ENCODE measurements at places on chromosomes 3 and 15.

- no peak for DNase-seq
Measured at GRCh38 chr3:133414021-133414392, 14.2 kb downstream of the BFSP2 start.

- no peak for DNase-seq
Measured at GRCh38 chr3:171768986-171769385, 41.3 kb downstream of the PLD1 start.

- DNase-seq, result peak; percentile 31
Measured at GRCh38 chr3:56303487-56303886, 164.8 kb downstream of the ERC2 start.

- peak; percentile 52 for DNase-seq
Measured at GRCh38 chr3:38960953-38961622, 90.7 kb downstream of the SCN11A start.

DNA sequence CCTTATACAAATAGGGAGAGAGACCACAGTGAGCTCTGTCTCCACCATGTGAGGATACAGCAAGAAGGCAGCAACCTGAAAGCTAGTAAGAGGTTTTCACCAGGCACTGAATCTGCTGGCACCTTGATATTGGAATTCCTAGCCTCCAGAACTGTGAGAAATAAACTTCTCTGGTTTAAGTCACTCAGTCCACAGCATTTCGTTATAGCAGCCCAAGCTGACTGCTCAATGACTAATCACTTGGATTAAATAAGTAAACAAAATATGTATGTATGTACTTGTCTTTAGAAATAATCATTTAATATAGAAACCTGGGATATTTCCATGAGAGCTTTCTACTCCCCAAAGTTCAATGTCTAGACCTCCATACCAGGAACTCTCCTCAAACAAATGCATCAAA is 162.0 kb downstream of the IMPG2 start:
- no peak for DNase-seq

DNA sequence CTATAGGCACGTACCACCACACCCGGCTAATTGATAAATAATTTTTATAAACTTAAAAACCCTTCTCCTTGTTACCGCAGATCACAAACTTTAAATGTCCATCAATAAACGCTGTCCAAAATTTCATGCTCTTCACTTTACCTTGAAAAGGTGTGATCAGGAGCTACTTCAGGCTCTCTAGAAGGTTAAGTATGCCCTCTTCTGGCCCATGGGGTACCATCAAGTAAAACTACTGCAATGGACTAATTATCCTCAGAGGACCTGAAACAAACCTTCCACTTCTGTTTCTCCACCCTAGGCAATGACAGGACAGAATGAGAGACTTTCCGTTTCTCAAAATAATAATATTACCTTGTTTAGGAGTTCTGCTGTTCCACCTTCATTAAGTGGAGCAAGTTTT is 9.2 kb downstream of the LZTFL1 start:
- DNase-seq, result peak; percentile 8

DNA sequence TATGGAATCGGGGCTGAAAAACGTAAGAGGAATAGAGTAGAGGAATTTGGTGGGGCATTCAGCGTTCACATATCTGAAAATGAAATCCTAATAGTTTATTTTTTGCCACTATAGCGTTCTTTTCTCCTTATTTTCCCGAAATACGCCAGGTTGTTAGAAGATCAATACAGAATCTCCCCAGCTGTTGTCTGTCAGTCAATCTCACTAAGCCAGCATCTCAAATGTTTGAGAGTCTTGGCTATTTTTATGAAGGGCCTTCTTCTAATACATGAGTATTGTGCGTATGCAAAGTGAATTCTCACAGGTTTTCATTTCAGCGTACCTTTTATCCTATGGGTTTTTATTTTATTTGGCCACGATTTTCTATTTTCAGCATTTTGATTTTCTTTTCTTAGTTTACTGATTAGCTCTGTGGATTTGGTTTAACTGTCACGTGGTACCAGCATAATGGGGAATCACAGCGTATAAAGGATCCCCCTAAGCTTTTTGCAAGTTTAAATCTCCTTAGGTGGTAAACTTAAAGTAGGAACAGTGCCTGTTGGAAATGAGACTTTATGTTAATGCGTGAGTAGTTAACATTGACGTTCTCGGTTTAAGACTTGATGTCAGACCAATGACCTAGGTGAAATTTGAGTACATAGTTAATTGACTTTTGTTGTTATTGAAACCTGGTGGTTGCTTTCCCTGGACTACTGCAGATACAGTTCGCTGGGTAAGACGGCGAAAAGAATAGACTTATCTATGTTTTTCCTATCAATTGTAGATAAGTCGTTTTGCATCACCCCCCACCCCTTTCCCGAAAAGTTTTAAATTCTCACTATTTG is 1.3 kb downstream of the FXR1 start:
- DNase-seq, result no peak

DNA sequence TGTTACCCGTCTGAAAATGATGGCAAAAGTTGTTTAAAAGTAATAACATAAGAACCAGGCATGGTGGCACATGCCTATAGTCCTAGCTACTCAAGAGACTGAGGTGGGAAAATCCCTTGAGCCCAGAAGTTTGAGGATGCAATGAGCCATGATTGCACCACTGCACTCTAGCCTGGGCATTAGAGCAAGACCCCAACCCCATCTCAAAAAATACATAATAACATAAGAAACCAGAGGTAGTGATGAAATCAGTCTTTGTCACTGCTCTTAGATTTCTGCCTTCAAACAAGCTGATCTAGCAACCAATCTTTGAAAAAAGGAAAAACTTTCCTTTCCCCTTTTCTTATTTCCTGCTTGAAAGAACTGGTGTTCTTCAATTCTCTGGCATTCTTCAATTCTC is 71.3 kb downstream of the TMCC1 start:
- no peak for DNase-seq

GRCh38 chr3:32435911-32436815 is 44.5 kb downstream of the CMTM7 start:
- no peak for DNase-seq

DNA sequence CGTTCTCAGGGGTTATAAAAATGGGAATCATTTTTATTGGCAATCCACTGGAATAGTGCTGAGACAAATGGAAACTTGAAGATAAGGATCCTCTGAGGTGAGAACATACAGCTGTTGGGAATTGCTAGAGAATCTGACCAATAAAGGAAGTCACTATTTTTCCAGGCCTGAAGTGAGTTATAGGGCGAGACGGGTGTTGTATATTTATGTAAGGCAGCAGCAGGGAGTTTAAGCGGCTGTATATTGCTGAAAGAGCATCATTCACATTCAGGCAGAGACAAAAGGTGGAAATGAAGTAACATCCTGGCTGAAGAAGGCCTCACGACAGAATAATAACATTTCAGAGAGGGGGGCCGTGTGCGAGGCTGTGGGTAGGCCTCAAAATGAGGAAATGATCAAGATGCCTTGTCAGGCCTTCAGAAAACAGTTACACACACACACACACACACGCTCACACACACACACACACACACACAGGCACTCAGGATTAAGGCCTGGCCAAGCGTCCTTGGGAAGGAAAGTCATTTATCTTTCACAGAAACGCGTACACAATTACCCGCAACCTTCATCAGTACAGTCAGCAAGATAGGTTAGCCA is 964.9 kb upstream of the NR2F2 start:
- peak; percentile 78 for DNase-seq

DNA sequence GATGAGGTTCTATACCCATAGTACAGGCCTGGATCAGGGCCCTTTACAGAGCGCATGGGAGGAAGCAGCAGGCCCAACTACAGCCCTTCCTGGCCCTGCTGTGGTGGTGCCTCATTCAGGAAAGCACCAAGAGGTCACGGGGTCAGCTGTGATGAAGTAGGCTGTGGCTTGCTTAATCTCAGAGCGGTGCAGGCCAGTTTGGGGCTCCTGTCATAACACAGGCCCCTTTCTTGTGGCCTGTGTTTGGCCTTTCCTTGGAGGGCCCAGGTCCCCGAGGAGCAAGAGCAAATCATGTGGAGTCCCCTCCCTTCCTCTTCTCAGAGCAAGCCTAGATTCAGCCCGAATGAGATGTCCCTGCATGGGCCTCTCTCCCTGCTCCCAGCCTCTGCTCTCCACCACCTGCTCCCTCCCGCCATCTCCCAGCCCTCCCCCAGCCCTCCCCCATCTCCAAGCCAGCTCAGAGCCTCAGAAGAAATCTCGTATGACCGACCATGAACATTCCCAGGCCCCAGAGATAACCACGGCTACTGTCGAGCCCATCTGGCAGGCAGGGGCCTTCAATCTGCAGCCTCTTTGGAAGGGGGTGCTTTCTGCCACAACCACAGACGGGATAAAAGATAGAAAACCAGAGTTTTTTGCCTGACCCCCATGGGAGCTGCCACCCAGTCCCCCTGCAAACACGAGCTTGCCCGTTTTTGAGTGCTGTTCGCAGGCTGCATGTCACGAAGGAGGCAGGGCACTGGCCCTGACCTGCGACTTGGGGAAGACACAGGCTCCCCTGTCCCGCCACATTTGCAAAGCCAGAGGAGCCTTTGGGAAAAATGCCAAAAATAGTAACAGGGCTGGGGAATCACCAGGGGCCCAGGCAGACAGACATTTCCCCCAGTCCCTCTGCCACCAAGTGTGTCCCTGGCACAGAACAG is 32.3 kb upstream of the DUSP7 start:
- DNase-seq, result peak; percentile 75

- DNase-seq, result no peak
Measured at GRCh38 chr3:142087676-142088075, 61.7 kb downstream of the TFDP2 start.

- DNase-seq, result no peak
Measured at GRCh38 chr3:189458528-189458927, 172.7 kb upstream of the TP63 start.

GRCh38 chr3:82114589-82114988 is 353.1 kb upstream of the GBE1 start:
- DNase-seq, result no peak

- DNase-seq, result no peak
Measured at GRCh38 chr15:74488776-74489175, 27.8 kb upstream of the UBL7 start.

GRCh38 chr3:1609416-1609815 is 489.2 kb upstream of the CNTN4 start:
- DNase-seq, result no peak

- DNase-seq, result no peak
Measured at GRCh38 chr3:47868306-47868705, 65.4 kb downstream of the DHX30 start.

- DNase-seq, result no peak
Measured at GRCh38 chr15:62545467-62546227, 380.6 kb upstream of the C2CD4B start.

DNA sequence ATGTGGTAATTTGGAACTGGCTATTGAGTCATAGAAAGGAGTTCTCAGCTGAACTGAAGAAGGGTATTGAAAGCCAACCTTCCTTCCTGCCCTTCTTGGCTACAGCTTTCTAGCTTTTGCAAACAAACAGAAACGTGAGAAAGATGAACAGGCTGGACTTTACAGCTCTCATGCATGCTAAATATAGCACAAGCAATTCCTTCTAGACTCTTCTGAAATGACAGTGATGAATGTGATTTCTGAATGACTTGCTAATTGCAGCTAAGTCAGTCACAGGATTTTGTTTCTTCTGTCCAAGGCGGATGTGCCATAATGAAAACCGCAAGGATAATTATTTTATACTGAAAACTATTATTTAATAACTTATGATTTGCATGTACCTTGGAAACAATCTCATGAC is 36.3 kb downstream of the BCHE start:
- no peak for DNase-seq

DNA sequence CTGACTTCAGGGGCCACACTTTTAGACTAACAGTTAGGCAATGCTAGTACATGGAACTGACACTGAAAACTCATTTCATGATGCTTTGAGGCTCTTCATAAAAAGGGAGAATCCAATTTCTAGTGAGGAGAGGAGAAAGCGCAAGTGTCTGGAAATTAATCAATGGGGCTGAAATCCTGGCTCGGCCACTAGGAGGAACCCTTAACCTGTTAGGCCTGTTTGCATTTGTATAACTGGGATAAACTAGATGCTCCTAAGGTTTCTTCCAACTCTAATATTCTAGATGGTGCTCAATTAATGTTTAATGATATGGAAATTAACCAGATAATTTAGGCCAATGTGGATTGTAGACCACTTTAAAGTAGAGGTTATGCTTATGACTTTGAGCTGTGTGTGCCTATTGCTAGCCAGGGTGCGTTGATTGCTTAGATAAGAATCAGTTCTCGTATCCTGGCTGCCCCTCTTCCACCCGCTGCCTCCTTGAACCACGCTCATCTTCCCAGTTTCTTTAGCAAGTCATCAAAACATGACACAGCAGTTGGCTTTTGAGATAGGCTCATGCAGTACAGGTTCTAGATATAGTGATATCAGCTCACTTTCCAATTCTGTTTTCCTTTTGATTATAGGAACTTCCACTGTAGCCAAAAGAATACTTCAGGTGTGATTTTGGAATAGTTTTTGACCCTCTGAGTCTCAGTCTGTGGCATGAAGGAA is 16.8 kb upstream of the CRBN start:
- peak; percentile 43 for DNase-seq

- DNase-seq, result no peak
Measured at GRCh38 chr3:126343649-126344035, 13.6 kb downstream of the KLF15 start.

- DNase-seq, result no peak
Measured at GRCh38 chr3:160637086-160637485, 39.9 kb upstream of the ARL14 start.

DNA sequence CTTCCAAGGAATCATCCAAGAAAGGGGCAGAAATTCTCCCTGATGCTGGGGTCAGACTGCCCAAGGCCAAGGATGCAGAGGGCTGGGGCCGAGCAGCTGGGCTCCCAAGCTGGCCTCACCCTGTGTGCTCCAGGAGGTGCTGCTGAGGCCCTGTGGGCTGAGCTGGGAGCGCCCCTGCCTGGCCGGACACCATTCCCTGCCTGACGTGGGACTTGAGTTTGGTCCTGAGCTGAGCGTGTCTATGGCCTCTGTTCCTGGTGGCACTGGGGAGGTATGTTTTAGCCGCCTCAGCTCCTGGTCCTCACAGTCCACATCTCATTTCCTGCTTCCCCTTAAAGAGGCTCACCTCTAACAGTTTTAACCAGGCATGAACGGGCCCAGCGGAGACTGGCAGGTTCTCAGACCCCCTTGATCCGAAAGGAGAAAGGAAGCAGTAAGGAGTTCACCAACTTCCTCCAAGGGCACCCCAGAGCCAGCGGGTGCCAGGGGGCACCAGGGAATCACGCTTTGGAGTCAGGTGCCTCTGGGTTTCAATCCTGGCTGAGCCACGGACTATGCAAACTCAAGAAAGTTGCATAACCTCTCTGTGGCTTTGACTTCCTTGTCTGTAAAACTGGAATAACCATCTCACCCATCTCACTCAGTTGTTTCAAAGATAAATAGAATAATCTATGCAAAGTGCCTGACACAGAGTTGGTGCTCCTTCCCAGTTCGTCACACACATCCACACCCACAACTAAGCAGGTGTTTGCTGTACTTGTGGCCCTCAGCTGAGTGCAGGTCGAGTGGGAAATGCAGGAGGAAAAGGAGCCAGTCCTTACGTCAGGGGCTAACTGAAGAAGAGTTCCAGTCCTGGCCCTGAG is 48.6 kb downstream of the SLC12A8 start:
- DNase-seq, result peak; percentile 39

GRCh38 chr3:49724586-49724985 is 835 bp upstream of the GMPPB start:
- DNase-seq, result no peak

GRCh38 chr3:172355836-172356235 is 92.4 kb downstream of the GHSR start:
- no peak for DNase-seq

GRCh38 chr15:55319537-55320237 is 665 bp downstream of the PIGB start:
- DNase-seq, result peak; percentile 61

GRCh38 chr15:93321881-93322282 is 232.9 kb upstream of the RGMA start:
- no peak for DNase-seq

Measured in AML-193 (cell line).